Testis (tissue), 5 donors: ENCODE measurements at places on chromosomes 16 and 17. TPM values are rescaled to one million over a fixed set of nuclear protein-coding genes. Genes with fewer than 3 reads are reported as not detected.

DNA sequence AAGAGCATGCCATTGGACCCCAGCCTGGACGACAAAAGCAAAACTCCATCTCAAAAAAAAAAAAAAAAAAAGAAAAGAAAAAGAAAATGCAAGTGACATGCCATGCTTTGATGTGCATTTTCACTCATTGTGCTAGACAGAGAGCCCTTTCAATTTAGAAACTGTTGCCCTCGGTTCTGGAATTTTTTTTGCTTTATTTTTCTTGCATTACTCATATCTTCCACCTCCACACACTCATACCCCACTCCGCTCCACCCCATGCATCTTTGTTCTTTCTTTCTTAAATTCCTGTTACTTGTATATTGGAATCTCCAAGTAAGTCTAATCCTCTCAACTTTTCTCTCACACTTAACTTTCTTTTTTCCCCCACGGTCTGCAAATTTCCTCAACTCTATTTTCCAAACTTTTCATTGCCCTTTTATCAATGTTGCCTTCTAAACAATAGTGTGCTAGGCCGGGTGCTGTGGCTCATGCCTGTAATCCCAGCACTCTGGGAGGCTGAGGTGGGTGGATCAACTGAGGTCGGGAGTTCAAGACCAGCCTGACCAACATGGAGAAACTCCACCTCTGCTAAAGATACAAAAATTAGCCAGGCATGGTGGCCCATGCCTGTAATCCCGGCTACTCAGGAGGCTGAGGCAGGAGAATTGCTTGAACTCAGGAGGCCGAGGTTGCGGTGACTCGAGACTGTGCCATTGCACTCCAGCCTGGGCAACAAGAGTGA, 16.8 kb upstream of the SUZ12 start:
- H3K36me3 ChIP-seq, result no peaks in the 10 kb centered on the region
- no peak for DNase-seq
- no peak overlapping the region for H3K27ac ChIP-seq
- H3K27me3 ChIP-seq, result no peaks in the 10 kb centered on the region

The HS3ST6 gene
- polyA plus RNA-seq, result 0.34 TPM

- H3K36me3 ChIP-seq, result no peaks in the 10 kb centered on the region
- no peak overlapping the region for H3K4me3 ChIP-seq
- no peaks in the 10 kb centered on the region for H3K4me1 ChIP-seq
- no peak overlapping the region for H3K27ac ChIP-seq
Observed at GRCh38 chr16:82655072-82655714, 28.4 kb downstream of the CDH13 start.

The SLC4A1 gene
- 0.12 TPM for polyA plus RNA-seq

GRCh38 chr17:5794385-5794784, 210.1 kb upstream of the NLRP1 start:
- H3K27ac ChIP-seq, result no peak overlapping the region
- H3K36me3 ChIP-seq, result no peaks in the 10 kb centered on the region
- DNase-seq, result no peak
- H3K4me3 ChIP-seq, result no peak overlapping the region
- H3K27me3 ChIP-seq, result no peaks in the 10 kb centered on the region
- no peaks in the 10 kb centered on the region for H3K4me1 ChIP-seq

- peaks cover 4% of the 10 kb centered on the region for H3K4me1 ChIP-seq
- H3K4me3 ChIP-seq, result no peak overlapping the region
- DNase-seq, result no peak
- no peak overlapping the region for H3K27ac ChIP-seq
- H3K27me3 ChIP-seq, result no peaks in the 10 kb centered on the region
Observed at GRCh38 chr16:25134166-25134700, 22.7 kb downstream of the LCMT1 start.
